ENCODE measurements at places on chromosomes 7 and 10.

GRCh38 chr7:55515569-55516279 is 56.6 kb downstream of the VOPP1 start:
- DNase-seq, result no peak

- DNase-seq, result no peak
These were observed 9.3 kb upstream of the OR6V1 start for GRCh38 chr7:143042790-143043271.

DNA sequence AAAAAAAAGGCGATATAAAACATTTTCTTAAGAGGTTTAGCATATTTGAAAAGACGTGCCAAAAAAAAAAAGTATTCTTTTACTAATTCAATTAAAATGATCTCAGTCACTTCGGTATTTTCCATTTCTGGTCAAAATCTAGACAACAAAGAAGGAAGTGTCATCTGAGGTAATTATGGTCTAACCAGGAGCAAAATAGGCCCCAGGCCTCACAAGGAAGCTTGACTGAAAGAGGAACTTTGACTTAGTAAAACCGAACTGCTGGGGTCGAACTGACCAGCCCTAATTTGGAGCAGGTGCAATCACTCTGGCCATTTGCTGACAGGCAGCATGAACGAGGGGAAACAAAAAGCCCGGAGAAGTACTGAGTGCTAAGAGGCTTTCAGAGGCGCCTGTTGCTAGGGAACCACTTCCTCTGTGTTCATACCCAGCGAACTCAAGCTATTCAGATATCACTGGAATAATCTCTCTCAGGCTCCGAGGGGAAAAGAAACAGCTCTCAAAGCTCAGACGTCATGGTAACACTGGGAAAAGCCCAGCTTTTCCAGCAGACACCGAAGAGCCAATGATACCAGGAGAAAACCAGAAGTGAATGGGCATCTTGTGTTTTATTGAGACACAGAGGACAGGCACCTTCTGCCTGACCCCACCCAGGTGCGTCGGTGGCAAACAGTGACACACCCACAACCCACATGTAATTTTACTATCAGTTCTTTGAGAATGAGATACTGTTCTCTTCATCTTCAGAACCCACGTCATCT is 126.5 kb downstream of the FAM107B start:
- peak; percentile 45 for DNase-seq

- DNase-seq, result no peak
These were observed 619.6 kb upstream of the AUTS2 start for GRCh38 chr7:68978710-68979109.

- DNase-seq, result no peak
These were observed 5.8 kb downstream of the CDCA7L start for GRCh38 chr7:21939858-21940372.

DNA sequence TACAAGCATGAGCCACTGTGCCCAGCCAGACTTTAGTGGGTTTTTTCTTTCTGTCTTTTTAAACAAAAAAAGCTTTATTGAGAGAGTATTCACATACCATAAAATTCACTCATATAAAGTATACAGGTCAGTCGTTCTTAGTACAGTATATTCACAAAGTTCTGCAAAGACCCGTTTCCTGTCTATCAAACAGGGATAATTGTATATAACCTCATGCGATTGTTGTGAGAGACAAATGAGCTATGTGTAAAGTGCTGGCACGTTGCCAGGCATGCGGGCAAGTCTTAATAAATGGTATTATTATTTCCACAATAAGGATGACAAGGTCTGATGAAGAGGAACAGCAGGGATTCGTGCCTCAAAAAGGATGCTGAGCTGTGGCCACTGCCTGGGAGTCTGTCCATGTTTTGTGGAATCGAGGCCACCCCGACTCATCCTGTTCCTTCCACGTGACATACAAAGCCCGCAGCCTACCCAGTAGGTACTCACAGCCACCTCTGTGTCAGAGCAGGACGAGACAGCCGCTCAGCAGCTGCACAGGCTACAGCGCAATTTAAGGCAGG is 51.6 kb downstream of the SMKR1 start:
- no peak for DNase-seq

DNA sequence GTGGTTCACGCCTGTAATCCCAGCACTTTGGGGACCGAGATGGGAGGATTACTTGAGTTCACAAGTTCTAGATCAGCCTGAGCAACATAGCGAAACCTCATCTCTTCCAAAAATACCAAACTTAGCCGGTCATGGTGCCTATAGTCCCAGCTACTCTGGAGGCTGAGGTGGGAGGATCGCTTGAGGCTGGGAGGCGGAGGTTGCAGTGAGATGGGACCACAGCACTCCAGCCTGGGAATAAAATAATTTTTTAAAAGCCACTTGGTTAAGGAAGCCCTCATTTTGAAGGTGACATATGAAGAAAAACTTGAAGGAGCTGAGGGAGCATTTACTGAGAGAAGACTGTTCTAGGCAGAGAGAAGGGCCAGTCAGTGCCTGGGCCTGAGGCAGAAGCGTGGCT is 4.2 kb upstream of the EZH2 start:
- DNase-seq, result no peak

- DNase-seq, result peak; percentile 69
These were observed at the start of gene TSPAN33 for GRCh38 chr7:129144095-129144833. Gene TSPAN33 (plus strand): TSS chr7:129144707. CDS start chr7:129144981, 274 bp downstream.

- no peak for DNase-seq
These were observed 49.3 kb downstream of the GPR141 start for GRCh38 chr7:37732888-37733287.

DNA sequence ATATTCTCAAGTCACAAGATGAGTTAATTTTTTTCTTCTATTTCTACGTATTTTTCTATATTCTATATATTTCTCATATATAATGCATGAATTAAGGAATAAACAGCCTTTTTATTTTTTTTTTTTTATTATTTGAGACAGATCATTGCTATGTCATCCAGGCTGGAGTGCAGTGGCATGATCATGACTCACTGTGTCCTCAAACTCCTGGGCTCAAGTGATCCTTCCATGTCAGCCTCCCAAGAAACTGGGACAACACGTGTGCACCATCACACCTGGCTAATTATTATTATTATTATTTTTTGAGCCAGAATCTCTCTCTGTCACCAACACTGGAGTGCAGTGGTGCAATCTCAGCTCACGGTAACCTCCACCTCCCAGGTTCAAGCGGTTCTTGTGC is 1.5 kb downstream of the CLDN12 start:
- no peak for DNase-seq

GRCh38 chr10:91759581-91759986 is 38.6 kb upstream of the TNKS2 start:
- DNase-seq, result no peak

Measured in neural crest cell (in vitro differentiated cells).